Endodermal cell (in vitro differentiated cells): ENCODE measurements at places on chromosomes 5 and 9. TPM values are rescaled to one million over a fixed set of nuclear protein-coding genes. Genes with fewer than 3 reads are reported as not detected.

Gene SMIM33
- not detected in 2 replicates for total RNA-seq

Gene SLC36A2
- 0.45 and 1.4 TPM in 2 replicates for total RNA-seq

Gene CYSRT1
- 1.4 and 1.8 TPM in 2 replicates for total RNA-seq

Gene ORM2
- 0.80 to 0.84 TPM in 2 of 3 replicates, not detected in the other for total RNA-seq

Gene TEX53
- not detected in 3 replicates for total RNA-seq
